IPS DF 6.9 (cell line): ENCODE measurements at places on chromosomes 3 and 15.
A peak's percentile ranks its signal among the peaks of the same experiment; 100 is the strongest.

- peak; percentile 64 for DNase-seq
Observed at GRCh38 chr3:141368062-141368924, at the start of gene ZBTB38. Gene ZBTB38, plus strand, starts transcription at chr3:141368504. Its CDS starts 73,885 bp downstream, at chr3:141442389.

GRCh38 chr15:90859234-90860131 lies 8.9 kb upstream of the FURIN start:
- DNase-seq = no peak

GRCh38 chr3:126900859-126901540 lies 81.9 kb upstream of the PLXNA1 start:
- DNase-seq = no peak

DNA sequence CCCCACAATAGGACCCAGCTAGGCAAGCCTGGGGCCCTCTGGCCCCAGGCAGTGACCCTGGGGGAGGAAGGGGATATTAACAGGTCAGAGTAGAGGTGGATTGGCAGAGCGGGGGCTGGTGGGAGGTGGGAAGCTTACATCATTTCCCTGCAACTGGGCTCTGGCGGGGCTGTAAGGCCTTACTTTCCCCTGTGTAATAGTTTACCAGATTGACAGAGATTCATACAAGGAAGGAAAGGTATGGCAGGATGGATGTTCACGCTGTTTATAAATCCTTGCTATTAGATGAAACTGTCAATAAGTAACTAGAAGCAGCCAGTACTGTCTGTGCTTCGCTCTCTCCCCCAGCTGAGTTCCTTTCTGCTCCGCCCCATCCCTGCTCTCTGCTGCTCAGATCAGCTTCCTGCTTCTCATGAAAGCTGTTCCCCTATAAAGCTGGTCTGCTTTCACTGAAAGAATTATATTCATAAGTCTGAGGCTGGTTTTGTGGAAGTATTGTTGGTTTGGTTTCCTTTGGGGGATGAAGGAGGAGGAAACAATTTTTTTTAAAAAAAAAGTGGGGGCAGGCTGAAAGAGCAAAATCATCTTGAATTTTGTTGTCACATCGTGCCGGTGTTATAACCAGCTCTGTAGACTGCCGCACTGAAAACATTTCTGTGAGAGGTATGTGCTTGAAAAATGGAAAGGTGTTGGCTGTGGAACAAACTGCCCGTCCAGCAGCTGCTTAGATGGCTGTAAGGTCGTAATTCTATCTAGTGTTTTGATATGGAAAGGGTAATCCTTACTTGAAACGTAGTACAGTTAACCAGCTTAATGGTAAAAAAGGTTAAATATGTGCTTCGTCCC lies 76.4 kb downstream of the BBX start:
- DNase-seq = no peak

DNA sequence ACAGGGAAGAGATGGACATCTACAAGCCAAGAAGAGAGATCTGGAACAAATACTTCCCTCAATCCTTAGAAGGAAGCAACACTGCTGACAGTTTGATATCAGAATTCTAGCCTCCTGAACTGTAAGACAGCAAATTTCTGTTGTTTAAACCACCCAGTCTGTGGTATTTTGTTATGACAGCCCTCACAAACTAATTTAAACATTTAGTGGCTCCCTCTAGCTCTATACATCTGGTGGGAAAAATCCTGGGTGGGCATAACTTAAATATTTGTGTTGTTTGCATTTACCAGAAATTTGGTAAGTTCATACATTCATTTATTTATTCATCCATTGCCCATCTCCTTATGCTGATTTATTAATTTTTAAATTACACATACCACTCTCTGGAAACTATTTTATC lies 62.5 kb upstream of the GSK3B start:
- DNase-seq = no peak

GRCh38 chr3:109112946-109113760 lies 4.8 kb downstream of the MORC1 start:
- no peak for DNase-seq

- no peak for DNase-seq
Observed at GRCh38 chr3:20160230-20160629, 25.8 kb downstream of the SGO1 start.

GRCh38 chr15:65900488-65900887 lies 31.2 kb downstream of the RAB11A start:
- no peak for DNase-seq

DNA sequence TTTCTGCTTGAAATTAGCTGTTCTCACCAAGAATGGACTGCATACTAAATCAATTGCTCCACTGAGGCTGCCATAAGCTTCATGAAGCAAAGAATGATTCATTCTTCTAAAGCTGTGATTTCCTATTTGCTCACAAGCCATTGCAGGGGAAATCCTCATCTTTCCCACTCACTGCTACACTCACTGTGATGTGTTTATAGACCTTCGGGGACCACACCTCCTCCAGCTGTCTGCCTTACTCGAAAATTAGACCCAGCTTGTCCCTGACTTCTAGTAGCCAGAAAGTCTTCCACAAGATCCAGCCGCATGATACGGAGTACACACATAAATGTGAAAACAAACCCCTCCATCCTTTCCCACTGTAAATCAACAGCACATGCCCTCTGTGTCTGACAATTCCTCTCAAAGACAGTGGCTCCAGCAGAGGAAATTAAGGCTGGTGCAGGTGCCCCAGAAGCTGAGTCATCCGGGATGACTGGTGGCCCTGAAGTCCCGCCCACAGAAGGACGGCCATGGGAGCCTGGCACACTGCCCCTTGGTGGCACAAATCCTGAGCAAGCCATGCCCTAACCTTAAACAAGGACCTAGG lies 172.0 kb downstream of the STT3B start:
- no peak for DNase-seq

GRCh38 chr15:36156879-36157427 lies 422.5 kb upstream of the CDIN1 start:
- DNase-seq = no peak
